ENCODE measurements at places on chromosomes 4 and X.

GRCh38 chr4:105120626-105121025 is 26.1 kb upstream of the TET2 start:
- DNase-seq, result no peak

DNA sequence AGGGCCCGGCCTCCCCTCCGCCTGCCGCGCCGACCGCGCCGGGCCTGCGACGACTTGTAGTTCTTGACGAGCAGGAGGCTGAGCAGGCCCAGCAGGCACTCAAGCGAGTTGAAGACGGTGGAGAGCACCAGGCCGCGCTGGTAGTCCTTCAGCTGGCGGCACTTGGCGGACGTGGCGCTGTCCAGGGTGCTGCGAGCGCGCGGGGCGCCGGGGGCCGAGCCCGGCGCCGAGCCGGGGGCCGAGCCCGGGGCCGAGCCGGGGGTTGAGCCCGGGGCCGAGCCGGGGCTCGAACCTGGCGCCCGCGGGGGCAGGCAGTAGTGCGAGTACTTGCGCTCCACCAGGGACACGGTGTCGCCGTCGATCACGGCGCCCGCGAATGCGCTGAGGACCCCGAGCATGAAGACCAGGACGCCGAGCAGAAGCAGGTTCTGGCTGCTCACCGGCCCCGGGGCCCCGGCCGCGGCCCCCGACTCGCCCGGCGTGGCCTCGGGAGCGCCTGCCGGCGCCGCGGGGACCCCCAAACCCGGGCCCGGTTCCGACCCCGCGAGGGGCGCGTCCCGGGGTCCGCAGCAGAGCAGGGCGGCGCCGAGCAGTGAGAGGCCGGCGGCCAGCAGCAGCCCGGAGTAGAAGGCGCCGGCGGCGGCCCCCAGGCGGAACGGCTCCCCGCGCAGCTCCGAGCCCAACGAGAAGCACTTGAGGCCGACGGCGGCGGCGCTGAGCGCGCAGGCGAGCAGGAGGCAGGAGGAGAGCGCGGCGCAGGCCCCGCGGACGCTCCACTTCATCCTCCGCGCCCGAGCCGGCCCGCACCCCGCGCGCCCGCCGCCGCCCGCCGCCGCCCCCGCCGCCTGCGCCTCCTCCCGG is 584 bp downstream of the TMEM271 start:
- DNase-seq, result peak; percentile 56

GRCh38 chr4:182510836-182511235 is 267.6 kb downstream of the TENM3 start:
- no peak for DNase-seq

GRCh38 chrX:54043541-54044125 is 640 bp downstream of the PHF8 start:
- no peak for DNase-seq

DNA sequence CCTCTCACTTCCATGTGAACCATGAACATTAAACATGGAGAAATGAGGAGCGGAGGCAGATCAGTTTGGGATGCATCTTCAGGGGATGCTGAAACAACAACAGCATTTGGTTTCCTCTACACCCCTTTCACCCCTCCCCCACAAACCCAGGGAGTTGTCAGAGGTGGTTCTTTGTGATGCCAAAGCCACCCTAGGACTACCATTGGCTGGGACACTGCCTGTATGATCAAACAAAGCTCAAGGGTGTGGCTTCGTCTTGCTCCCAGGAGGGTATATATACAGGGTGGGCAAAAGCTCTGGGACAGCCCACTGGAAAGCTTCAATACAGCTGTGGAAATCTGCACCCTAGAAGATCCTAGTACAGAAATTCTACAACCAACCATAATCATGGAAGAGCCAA is at the start of gene SPANXN4:
Gene SPANXN4 (plus strand): TSS at position 301 of the 400 bp plus-strand sequence. CDS start 87 bp downstream, at position 388.
- DNase-seq, result no peak

DNA sequence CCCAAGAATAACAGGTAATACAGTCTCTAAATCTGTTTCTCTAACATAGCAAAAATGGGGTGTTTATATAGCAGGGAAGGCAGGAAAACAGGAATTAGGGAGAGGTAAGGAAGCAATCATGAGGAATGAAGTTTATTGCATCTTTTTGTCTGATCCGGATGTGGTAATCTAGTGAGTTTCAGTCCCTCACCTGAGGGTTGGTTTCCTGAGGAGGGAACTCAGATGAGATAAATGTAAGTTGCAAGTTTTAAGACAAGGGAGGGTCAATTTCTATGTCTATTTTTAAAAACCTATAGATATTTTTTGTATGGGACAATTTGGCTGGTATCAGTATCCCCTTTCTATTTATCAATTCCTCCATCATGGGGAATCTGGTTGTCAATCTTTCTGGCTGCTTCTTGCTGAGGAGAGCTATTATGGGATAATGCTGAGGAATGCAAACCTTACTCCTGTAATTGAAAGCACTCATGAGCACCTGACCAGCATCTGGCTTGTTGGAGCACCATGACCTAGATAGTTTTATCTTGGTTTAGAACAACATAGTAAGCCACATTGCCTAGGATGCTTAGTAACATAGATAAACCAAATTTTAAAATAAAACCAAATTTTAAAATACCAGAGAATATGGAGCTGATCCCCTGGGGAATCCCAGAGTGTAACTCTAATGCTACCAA is 130.1 kb downstream of the ADAM29 start:
- no peak for DNase-seq

DNA sequence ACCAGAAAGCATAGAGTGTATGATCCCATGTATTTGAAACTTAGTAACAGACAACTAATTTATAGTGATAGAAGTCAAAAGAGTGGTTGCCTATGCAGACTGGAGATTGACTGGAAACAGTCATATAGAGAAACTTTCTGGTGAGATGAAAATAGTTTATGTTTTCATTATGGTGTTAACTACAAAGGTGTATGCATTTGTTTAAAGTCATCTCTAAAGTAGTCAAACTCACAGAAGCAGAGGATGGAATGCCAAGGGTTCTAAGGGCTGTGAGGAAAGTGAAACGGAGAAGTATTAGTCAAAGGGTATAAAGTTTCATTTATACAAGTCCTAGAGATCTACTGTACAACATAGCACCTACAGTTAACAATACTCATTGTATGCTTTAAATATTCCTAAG is 45.8 kb downstream of the ENOX2 start:
- DNase-seq, result no peak

DNA sequence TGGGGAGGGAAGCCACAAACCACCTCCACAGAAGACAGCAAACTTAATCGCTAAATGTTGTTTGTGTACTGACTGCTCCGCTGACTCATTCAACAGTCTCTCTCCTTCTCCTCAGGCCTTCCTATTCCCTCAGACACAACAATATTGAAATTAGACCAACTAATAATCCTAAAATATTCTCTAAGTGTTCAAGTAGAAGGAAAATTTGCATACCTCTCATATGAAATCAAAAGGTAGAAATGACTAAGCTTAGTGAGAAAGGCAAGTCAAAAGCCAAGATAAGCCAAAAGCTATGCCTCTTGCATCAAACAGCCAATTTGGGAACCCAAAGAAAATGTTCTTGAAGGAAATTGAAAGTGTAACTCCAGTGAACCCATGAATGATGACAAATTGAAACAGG is 75.7 kb upstream of the ARHGAP24 start:
- peak; percentile 20 for DNase-seq

GRCh38 chr4:176320976-176321361 is 1.2 kb downstream of the SPCS3 start:
- peak; percentile 20 for DNase-seq

DNA sequence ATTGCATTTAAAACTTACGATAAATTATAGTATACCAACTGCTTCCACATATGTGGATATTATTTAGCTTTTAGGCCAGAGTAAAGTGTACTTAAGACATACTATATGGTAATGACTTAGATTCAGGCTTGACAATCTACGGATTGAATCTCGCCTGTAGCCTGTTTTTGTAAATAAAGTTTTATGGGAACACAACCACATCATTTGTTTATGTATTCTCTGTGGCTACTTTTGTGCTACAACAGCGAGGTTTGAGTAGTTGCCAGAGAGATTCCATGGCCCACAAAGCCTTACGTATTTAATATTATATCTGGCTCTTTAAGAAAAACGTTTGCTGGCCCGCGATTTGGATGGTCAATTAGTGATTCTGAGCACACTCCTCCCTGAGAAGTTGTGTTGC is 37.6 kb downstream of the HHIP start:
- no peak for DNase-seq

DNA sequence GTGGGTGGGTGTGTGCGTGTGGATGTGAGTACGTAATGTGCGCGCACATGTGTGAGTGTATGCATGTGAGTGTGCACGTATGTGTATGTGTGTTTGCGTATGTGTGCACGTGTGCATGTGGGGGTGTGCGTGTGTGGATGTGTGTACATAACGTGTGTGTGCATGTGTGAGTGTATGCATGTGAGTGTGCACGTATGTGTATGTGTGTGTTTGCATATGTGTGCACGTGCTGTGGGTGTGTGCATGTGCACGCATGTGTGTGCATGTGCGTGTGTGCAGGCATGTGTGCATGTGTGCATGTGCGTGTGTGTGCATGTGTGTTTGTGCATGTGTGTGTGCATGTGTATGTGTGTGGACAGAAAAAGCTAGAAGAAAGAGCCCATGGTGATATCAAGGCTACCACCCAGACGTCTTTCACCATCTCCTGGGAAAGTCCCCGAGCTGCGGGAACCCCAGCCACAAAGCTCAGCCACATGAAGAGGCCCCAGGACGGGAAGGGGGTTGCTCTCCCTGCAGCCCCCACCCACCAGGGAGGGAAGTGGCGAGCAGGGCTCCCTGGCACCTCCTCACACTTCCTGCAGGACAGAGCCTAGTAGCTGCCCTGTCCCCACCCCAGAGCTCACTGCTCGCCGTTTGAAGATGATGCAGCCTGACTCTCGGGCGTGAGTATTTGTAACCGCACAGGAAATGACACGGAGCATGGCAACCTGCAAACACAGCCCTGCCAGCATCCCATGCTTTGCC is 108.3 kb downstream of the DCTD start:
- DNase-seq, result no peak

DNA sequence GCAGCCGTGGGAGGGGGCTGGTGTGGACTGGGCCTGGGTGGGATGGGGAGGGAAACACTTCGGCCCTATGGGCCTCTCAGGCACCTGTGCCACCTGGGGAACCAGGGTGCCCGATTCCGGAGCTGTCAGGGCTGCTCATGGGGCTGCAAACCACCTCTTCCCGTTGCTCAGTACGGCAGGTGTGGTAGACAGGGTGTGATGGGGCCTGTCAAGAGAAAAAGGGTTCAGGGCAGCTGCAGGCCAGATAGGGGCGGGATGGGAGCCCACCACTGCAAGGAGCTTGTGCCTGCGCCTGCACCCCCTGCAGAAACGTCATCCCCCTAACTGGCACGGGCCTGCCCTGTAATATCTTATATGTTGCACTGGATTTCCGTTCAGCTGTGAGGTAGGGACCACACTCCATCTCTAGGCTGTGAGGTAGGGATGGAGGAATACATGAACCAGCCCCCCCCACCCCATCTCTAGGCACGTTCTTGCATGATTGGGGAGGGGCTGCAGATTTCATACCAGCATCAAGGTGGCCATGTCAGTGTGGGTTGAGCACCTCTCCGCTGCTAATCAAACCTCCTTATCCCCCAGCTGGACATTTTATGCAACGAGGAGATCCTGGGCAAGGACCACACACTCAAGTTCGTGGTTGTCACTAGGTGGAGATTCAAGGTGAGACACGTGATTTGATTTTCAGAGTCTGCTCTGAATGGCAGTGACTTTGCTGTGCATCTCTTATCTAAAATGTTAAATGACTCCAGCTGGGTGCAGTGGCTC is 59.0 kb downstream of the PCGF3 start:
- no peak for DNase-seq

- no peak for DNase-seq
Observed at GRCh38 chrX:10725071-10725470, 104.7 kb upstream of the MID1 start.

- no peak for DNase-seq
Observed at GRCh38 chr4:56874923-56875322, 32.8 kb upstream of the REST start.

- peak; percentile 5 for DNase-seq
Observed at GRCh38 chrX:28920153-28920943, 333.1 kb downstream of the IL1RAPL1 start.

GRCh38 chrX:130869239-130869638 is 33.8 kb downstream of the ENOX2 start:
- DNase-seq, result no peak

- DNase-seq, result no peak
Observed at GRCh38 chr4:122705547-122706117, 26.9 kb upstream of the BBS12 start.

DNA sequence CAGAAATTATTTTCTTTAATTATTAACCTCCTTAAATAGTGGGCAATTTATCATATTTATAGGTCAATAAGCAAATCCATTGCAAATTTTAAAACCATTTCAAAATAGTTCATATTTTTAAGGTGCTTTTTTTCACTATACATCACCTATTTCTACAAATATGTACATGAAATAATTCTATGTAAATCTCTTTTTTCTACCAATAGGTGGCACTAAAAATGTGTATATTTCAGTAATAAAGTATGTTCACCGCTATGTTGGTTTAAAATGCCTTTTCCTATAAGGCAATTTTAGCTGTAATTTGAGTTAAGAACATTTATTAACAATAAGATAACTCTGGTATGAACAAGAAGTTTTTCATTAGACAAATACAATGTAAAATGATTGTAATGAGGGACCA is 672.2 kb downstream of the KCTD8 start:
- peak; percentile 17 for DNase-seq

Data from astrocyte of the spinal cord (primary cell).